Left lung (tissue), 14 donors: ENCODE measurements at places on chromosomes 13 and 19. TPM values are rescaled to one million over a fixed set of nuclear protein-coding genes. Genes with fewer than 3 reads are reported as not detected.

CERS1 gene
- total RNA-seq, result 0.20 TPM

SPIB gene
- total RNA-seq, result 0.34 TPM

P2RY11 gene
- total RNA-seq, result 24.4 TPM

DNA sequence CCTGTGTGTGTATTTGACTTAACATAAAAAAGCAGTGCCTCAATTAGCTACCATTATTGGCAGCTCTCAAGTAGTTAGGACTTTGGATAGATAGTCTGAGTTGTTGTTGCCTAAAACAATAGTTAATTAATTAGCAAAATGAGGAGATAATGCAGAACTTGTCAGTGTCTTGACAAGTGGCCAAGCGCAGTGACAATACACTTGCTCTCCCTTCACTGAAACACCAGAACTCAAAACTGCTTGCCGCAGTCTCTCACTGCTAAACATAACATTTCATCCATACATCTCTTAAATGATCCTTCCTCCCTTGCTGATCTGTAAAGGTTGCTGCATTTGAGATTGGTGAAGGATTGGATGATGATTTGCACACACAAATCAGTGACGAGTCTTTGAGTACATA, 61.7 kb downstream of the ARHGAP35 start:
- DNase-seq, result no peak

DNA sequence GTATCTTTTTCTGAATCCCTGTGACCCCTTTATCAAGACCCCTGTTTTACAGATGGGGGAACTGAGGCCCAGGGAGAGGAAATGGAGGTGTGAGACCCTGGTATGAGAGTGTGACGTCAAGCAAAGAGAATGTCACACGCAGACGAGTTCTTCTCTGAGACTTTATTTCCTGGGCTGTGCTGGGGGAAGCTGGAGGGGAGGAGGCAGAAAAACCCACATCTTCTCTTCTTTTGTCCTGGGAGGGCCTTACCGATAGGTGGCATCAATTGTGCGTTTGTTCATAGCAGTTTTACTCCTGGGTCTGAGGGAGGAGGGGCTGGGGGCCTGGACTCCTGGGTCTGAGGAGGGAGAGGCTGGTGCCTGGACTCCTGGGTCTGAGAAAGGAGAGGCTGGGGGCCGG, 4.9 kb upstream of the KLK15 start:
- no peak for DNase-seq

GRCh38 chr13:42654722-42655121, 80.8 kb downstream of the TNFSF11 start:
- DNase-seq, result no peak
